ENCODE measurements at places on chromosomes 13 and 19.

- DNase-seq: no peak
Measured at GRCh38 chr19:13007292-13008045, 12.2 kb downstream of the NFIX start.

- DNase-seq: no peak
Measured at GRCh38 chr19:51324167-51324481, 12.7 kb downstream of the IGLON5 start.

- DNase-seq: no peak
Measured at GRCh38 chr19:51219307-51219706, 5.6 kb upstream of the CD33 start.

DNA sequence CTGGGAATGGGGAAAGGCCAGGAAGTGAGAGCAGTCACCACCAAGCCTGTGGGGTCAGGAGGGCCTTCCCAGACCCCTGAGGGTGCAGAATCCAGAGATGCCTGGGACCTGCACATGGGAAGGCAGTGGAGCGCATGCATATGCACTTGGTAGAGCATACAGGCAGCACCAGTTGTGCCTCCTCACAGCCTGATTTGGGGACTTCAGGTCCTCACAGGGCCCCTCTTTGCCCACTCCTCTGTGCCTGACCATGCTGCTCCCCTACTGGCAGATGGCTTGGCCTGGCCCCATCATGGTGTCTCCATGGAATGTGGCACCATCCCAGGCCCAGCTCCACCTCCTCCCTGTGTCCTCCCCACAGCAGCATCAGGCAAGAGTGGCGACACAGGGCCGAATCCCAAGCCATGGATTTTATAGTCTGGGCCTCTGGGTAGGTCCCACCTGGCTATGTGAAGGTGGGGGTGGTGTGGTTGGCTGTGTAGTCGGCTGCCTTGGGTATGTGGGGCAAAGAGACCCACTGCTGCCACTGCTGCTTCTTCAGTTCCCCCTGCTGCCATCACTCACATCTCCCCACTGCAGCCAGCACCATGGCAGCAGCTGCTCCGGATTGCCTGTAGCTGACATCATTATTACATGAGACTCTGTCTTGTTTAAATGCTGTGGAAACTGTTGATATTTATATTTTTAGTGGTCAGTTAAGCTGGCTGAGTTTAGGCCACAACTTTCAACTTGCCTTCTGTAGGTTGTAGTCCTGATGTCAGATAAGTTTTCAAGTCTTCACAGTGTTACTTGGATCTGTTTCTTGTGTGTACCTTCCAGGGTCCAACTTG lies 247.0 kb downstream of the GPC6 start:
- no peak for DNase-seq

- DNase-seq: no peak
Measured at GRCh38 chr13:85608255-85608829, 190.9 kb downstream of the SLITRK6 start.

DNA sequence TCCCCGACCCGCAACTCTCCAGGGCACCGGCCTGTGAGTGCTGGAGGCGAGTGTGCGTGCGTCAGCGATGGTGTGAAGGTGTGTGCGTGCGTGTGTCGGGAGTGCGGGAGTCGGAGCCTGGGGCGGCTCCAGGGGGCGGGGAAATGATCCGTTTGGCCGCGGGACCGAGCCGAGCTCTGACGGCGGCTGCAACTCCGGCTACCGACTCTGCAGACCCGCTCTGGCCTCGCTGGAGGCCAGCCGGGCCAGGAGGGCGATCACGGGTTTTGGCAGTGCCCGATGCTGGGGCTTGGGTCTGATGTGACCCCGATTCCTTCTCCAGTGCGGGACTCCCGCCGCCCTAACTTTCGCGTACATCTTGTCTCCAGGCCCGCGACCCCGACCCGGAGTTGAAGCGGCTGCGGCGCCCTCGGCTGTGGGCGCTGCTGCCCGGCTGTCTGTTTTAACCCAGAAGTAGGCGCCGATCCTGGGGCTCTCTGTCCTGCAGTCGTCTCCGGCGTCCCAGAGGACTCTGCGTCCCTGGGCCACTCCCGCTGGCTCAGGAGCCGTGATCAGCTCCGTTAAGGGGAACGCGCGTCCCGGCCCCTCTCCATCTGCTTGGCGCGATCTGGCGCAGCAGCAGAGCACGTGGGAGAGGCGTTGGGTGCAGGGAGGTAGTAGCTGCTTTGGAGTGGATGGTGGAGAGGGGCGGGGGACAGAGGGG lies 1.2 kb downstream of the CHST8 start:
- no peak for DNase-seq

DNA sequence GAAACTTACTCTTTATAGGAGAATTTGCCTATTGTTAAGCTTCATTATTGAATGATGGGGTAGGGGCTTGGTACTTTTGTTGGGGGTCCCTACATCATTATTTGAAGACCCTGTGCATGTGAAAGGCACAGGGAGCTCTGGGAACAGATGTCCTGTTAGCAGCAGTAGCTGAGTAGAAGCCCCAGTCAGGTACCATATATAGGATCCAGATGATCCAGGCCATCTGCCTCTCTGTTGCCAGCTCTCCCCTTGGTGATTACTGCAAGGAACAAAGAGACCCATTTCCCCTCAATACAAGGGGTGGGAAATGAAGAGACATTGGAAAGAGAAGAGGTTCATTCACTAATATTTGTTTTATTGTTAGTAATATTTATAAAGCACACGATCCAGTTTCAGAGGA lies 4.4 kb upstream of the MTMR6 start:
- DNase-seq: no peak

GRCh38 chr13:111916201-111916600 lies 150.7 kb upstream of the SOX1 start:
- no peak for DNase-seq

GRCh38 chr13:44219577-44220548 lies 153.8 kb upstream of the SERP2 start:
- DNase-seq: no peak

DNA sequence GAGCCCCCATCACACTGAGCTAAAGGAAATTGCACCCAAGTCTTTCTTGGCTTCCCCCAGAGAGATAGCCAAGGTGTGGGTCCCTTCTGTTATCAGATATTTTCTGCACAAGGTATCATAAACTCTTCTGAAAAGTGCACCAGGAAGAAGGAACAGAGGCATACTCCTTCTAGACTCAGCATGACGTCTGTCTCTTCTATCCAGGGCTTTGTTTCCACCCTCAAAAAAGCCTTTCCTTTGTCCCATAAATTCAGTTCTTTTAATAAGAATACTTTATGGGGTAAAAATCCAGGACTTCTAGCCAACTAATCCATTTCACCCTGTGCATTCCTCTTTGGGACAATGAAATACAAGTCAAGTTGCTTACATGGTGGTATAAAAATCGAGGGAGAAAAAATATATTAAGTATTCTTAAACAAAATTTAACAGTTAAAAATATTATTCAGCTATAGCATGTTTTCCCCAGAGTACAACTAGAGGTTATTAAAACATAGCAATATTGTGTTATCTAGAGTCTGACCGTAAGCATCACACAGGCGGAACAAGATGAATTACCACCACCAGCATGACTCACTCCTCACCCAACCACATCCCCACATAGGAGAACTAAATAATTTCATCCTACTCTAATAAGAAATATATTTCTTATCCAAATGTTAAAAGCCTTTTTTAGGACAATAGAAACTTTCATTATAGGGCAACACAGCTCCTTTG lies 79.9 kb upstream of the GPC6 start:
- no peak for DNase-seq

GRCh38 chr13:24651718-24652345 lies 28.4 kb upstream of the ATP12A start:
- DNase-seq: no peak

GRCh38 chr13:33144358-33144784 lies 128.1 kb downstream of the KL start:
- no peak for DNase-seq

DNA sequence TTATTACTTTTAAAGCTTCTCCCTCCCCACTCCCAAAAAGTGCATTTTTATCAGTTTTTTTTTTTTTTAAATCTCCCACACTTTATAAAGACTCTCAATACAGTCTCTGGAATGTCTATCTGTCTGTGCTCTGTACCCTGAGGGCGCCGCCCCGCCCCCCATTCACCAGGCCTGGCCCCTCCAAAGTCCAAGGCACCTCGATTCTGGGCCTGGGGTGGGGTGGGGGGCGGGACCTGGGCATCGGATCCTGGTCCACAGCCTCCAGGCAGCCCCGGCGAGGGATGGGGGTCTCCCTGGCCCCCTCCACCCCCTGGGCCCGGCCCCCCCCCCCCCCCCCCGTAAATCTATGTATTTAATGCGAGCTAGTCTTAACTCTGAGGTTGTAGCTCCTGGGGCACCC lies 23.3 kb downstream of the ZBTB7A start:
- DNase-seq: no peak

DNA sequence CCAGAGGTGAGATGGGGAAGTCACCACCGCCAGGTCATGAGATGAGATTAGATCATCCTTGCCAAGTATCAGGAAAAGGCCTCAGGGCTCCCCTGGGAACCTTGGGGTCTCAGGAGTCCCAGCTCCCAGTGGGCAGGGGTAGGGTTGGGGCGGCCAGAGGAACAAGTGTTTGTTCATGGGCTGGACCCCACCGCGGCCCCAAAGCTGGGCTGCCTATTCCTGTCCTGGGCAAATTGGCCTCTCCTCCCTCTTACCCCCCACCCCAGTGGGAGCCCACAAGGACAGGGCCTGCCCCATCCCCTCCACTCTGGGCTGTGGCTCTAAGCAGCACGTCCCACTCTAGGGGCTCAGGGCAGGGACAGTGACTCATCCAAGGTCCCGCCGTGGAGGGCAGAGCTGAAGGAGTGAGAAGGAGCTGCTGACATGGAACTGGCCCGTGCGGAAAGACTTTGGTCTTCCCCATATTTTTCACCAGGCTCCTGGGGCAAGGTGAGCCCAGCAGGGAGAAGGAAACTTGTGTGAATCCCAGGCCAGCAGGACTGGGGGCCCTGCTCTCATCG lies 4.0 kb upstream of the HCN2 start:
- DNase-seq: no peak

GRCh38 chr13:63855457-63856118 lies 2439.9 kb upstream of the PCDH20 start:
- no peak for DNase-seq

DNA sequence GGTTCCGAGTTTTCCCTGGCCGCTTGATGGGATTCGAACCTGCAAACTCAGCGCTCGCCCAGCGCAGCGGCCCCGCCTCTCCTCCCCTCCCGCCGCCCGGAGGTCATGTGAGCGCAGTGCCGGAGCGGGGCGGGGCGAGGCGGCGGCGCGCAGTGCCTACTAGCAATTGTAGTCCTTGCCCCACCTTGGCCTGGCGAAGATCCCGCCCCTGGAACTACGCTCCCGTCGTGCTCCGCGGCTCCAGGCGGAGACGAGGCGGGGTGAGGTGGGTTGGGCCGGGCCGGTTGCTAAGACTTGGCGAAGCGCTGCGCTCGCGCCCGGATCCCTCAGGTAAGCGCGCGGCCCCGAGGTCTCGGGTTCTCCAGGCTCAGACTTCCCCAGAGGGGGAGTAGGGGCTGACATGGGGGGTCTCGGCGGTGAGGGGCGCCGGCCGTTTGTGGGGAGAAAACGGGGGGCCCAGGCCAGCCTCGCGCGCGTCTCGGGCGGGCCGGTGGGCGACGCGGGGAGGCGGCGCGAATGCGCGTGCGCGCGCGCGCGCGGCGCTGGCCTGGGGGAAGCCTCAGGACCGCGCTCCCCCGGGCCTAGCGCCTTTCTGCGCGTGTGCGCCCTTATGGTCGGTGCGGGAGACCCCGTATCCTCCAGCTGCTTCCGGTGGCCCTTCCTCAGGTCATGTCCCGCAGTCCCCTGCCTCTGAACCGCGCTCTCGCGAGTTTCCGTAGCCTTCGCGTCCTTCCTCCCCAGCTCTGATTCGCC lies at the start of the genes ADAT3 and SCAMP4:
TSS of gene ADAT3 (plus strand) at position 290 of the 753 bp plus-strand sequence. CDS start 6,649 bp downstream, outside the sequence.
TSS of gene SCAMP4 (plus strand) at position 290 of the 753 bp plus-strand sequence. CDS start 9,621 bp downstream, outside the sequence.
- peak; percentile 93 for DNase-seq

GRCh38 chr13:84352946-84353345 lies 470.7 kb upstream of the SLITRK1 start:
- no peak for DNase-seq

GRCh38 chr19:16420781-16421386 lies 50.9 kb downstream of the EPS15L1 start:
- DNase-seq: no peak

DNA sequence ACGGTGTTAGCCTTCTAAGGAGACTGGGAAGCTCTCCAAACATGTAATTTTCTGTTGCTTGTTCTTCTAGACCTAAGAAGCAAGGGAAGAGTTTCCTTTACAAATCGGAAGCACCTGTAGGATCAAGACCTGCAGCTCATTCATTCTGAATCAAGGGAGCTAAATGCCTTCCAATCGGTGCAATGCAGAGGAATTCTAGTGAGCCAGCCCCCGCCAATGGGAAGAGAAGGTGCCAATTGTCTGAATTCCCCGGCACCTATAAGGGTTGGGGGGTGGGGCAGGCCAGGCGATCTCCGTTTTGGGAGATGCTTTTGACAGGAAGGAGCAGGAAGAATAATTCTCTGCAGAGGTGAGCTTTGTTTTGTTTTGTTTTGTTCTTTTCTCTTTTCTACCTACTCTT lies 7.1 kb upstream of the NLRP13 start:
- no peak for DNase-seq

- DNase-seq: no peak
Measured at GRCh38 chr19:13764101-13764807, at the start of gene MRI1. TSS of gene MRI1 (plus strand) at chr19:13764522. CDS start at chr19:13764589, 67 bp downstream.

- no peak for DNase-seq
Measured at GRCh38 chr19:11198769-11199424, 1.6 kb upstream of the KANK2 start.

DNA sequence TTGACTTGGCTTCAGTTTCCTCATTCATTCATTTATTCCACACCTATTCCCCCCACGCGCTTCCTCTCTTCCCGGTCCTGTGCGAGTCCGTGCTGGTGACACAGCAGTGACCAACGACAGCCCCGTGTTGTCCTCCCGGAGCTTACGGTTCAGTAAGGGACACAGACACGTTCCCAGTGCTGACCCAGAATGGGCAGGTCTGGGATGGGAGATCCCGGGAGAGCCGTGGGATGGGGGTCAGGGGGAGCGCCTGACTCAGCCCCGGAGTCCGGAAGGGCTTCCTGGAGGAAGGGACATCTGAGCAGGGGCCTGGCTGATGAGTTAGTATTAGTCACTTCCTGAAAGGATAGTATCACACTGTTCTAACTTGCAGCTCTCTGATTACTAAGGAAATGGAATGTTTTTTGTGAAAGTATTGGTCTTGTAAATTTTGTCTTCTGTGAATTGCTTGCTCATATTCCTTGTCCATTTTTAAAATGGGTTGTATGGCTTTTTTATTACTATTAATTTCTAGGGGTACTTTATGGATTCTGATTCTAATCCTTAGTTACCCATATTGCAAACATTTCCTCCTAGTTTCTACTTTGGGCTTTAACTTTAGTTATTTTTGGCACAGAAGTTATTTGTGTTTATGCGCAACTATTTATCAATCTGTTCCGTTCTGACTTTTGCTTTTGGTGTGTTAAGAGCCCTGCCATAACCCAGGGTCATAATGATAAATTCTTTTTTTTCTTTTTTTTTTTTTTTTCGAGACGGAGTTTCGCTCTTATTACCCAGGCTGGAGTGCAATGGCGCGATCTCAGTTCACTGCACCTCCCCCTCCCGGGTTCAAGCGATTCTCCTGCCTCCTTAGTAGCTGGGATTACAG lies 708 bp upstream of the ERCC1 start:
- no peak for DNase-seq

GRCh38 chr19:38544569-38545315 lies 73.0 kb downstream of the MAP4K1 start:
- peak; percentile 37 for DNase-seq
